ENCODE measurements at places on chromosomes 2 and 18. TPM values are rescaled to one million over a fixed set of nuclear protein-coding genes. Genes with fewer than 3 reads are reported as not detected.

DNA sequence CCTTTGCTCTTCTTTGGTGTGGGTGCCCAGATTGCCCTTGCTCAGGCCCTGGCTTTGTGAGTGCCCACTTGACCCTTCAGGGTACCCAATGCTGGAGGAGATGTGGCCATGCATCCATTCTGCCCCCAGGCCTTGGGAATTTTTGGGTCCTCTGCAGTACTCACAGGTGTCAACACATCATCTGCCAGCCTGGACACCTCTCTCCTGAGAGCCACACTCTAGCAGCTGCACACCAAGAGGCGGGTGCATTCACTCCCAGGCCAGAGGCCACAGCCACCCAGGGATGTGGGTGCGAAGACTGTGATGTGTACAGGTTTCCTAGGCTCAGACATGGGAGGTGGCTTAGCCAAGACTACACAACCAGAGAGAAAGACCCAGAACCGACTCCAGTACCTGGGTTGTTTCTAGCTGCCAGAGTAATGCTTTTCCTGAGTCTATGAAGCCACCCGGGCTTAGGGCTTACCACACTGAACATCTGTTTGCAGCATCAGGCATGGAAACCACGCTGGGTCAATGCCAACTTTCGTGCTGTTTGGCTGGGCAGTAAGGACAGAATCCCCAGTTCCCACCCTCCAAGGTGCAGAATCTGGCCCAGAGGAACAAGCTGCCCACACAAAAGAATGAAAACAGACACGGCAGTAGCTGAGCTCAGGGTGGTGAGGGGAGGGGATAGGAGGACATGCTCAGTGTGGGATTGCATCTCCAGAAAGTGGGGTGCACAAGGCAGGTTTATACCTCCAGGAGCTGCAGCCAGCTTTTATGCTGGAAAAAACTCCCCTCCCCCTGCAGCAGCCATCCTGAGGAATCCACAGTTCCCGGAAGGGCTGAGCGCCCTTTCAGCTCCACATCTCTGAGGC is 40.1 kb downstream of the KCNF1 start:
- DNase-seq: no peak

- peak; percentile 41 for DNase-seq
These were observed 93.6 kb downstream of the SH3BP4 start for GRCh38 chr2:235045336-235045972.

DNA sequence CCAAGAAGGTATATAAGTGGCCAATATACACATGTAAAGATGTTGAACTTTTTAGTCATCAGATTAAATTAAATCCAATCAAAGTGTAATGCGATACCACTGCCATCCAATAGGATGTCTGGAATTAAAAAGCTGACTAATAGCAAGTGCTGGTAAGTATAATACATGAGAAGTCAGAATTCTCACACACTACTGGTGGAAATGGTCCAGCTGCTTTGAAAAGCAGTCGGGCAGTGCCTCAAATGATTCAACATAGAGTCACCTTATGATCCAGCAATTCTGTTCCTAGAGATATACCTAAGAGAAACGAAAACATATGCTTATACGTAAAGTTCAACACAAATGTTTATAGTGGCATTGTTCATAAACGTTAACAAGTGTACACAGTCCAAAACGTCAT is 124.1 kb upstream of the MYT1L start:
- no peak for DNase-seq

- no peak for DNase-seq
These were observed 43.1 kb upstream of the SLC39A10 start for GRCh38 chr2:195613922-195614321.

SCN1A gene
- not detected for total RNA-seq

DIPK1C gene
- not detected for total RNA-seq

LRATD1 gene
- total RNA-seq: 200 TPM

SCN3A gene
- total RNA-seq: 0.80 TPM

MAP2 gene
- 1.4 TPM for total RNA-seq

All from colonic mucosa (tissue), 4 donors.